ENCODE measurements at places on chromosomes 6 and 20.
A peak's percentile ranks its signal among the peaks of the same experiment; 100 is the strongest.

- no peak for DNase-seq
Observed at GRCh38 chr20:50245498-50246366, 55.1 kb downstream of the CEBPB start.

GRCh38 chr6:168571268-168571667 lies 130.3 kb downstream of the SMOC2 start:
- DNase-seq: no peak

DNA sequence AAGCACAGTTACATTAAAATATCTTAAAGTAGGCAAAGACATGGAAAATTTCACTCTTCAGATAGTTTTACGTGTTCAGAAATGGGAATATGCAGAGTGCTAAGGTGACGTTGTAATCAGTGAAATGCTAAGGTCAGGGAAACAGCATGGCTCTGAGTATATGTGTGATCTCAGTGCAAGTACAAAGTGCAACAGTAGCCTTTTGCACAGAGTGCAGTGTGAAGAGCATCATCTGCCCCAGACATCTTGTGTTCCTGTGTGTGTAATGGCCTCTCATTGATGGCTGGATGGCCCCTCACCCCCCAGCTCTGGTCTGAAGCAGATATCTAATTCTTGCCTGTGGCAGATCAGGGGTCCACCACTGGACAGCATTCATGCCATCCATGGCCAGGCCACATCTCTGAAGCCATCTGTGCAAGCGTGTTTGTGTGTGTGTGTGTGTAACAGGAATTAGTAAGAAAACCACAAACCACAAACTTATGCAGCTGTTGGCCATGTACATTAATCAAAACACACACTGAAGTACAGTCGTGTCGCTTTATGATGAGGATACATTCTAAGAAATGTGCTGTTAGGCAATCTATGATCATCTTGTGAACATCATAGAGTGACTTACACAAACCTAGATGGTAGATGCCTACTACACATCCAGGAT lies 165.1 kb downstream of the RALGAPA2 start:
- DNase-seq: no peak

- no peak for DNase-seq
Observed at GRCh38 chr6:115865914-115866313, 194.8 kb downstream of the FRK start.

GRCh38 chr6:49966823-49967222 lies 2.6 kb downstream of the DEFB113 start:
- no peak for DNase-seq

DNA sequence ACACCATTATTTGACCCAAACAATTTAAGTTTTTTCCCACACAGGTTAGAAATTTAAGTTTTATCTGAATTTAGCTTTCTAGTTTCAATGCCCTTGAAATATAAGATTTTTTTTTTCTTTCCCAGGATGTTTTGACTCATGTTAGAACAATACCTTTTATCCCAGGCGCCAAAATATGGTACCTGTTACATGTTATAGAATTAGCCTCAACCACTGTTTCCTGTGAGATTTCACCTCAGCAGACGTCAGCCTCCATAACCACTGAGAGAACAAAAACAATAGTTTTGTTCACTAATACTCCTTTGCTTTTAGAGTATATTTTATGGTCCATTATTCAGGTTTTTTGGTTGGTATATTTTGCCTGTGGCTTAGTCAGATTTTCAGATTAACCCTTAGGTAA lies 302.9 kb downstream of the CDKAL1 start:
- DNase-seq: no peak

- DNase-seq: no peak
Observed at GRCh38 chr6:40282986-40283385, 304.2 kb downstream of the LRFN2 start.

- peak; percentile 70 for DNase-seq
Observed at GRCh38 chr6:129753422-129753821, 43.4 kb upstream of the ARHGAP18 start.

- DNase-seq: no peak
Observed at GRCh38 chr6:169542491-169542890, 159.3 kb downstream of the WDR27 start.

GRCh38 chr6:148973538-148974208 lies 226.8 kb downstream of the UST start:
- no peak for DNase-seq

- DNase-seq: peak; percentile 81
Observed at GRCh38 chr6:139540276-139540675, 165.8 kb upstream of the CITED2 start.

DNA sequence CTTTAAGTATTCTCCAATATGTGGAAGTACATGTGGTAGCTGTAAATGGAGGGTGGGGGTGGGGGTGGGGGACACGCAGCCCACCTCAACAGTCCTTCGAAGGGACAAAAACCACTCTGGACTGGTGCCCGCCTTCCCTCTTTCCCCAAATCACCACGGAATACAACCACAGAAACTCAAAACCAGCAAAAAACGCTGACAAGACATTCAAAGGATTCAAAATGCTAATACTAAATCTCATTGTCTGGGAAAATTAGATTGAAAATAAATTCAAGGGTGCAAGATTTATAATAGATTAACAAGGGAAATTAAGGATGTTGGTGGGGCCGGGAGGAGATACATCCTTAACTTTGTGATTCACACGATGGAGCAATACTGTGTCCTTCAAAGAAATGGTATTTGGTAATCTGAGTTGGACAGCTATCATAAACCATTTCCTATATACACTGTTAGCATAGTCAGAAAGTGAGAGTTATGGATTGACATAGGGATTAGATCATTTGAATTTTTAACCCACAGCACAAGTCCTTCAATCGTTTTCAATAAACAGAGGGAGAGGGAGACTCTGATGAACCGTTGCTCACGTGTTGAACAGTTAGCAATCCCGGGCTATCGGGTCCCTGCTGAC lies 766 bp upstream of the TBC1D22B start:
- DNase-seq: no peak

GRCh38 chr6:123091091-123091895 lies 95.3 kb downstream of the CLVS2 start:
- no peak for DNase-seq

DNA sequence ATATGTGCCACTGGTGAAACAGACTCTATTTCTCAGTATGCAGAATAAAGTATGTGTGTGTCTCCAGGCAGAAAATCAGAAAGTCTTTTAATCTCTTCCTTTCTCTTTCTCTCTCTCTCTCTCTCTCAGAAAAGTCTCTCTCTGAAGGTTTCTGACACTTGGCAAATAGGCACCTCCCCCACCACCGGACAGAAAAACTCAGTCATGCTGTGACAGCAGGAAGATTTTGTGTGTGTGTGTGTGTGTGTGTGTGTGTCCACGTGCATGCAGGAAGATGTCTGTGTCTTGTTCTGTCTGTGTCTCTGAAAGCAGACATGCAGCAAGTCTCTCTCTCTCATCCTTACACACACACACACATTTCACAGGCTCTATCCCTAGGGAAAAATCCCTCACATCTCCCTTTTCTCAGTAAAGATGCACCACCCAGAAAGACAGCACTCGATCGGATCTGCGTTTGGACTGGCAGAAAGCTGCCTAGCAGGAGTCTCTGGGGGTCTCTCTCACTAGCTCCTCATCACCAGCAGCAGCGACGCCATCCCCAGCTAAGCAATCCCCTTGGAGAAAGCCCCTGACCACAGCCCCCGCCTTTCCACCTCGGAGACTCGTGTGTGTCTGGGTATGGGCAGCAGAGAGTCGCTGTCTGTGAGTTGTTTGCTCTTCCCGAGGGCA lies 98.3 kb downstream of the EDN3 start:
- DNase-seq: no peak

- DNase-seq: no peak
Observed at GRCh38 chr6:158517581-158517980, 42.3 kb upstream of the TMEM181 start.
